ENCODE measurements at places on chromosomes 4 and X.

- DNase-seq: no peak
Measured at GRCh38 chrX:127459790-127460189, 592.4 kb downstream of the ACTRT1 start.

GRCh38 chr4:153218961-153219360 lies 14.7 kb downstream of the TRIM2 start:
- no peak for DNase-seq

- no peak for DNase-seq
Measured at GRCh38 chrX:17323397-17323796, 51.6 kb upstream of the NHS start.

DNA sequence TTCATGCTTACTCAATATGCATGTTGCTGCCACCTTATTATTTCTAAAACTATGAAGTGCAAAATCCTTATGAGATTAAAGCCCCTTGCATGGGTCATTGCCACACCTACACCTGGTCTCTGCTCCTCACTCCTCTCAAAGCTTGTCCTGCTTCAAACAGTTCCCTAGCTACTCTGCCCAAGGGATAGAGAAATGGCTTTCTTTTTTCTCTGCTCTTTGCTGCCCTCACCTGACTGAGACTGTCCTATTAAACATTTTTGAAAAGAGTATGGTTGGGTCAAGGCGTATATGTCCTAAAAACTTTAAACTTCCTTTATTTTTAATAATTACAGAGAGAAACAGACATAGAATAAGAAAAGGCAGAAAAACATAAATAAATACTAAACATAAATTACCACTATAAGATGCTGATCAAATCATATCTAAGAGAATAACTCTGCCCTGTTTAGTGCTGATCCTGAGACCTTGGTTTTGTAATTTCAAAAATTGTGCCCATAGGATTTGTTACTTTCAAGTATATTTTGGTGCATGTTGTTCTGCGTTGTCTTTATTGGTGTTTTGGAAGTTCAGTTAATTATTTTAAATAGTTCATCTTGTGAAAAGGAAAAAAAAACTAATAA lies 704.9 kb upstream of the PABPC4L start:
- DNase-seq: no peak

DNA sequence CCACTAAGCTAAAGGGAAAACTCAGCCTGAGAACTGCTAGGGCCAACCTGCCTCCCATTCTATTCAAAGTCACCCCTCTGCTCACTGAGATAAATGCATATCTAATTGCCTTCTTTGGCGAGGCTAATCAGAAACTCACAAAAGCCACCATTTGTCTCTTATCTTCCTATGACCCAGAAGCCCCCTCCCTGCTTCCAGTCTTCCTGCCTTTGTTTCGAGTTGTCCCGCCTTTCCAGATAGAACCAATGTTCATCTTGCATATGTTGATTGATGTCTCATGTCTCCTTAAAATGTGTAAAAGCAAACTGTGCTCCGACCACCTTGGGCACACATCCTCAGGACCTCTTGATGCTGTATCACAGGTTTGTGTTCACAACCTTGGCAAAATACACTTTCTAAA lies 459.8 kb downstream of the FSTL5 start:
- no peak for DNase-seq

DNA sequence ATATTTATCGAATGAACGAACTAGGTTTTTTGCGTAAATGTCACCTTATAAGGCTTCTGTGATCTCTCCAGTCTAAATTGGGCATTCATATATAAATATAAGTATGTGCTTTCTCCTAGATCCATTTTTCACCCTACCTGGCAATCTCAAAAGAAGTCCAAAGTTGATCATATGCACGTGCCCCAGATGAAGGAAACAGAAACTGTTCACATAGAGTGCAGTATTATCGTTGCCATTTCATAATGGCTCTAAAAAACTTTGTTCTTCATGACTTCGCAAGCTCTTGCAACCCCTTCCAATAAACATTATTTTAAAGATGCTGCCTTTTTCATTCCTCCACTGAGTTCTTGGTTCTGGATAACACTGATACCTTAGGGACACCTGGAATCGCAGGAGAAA lies 708 bp downstream of the INTS12 start:
- DNase-seq: no peak

DNA sequence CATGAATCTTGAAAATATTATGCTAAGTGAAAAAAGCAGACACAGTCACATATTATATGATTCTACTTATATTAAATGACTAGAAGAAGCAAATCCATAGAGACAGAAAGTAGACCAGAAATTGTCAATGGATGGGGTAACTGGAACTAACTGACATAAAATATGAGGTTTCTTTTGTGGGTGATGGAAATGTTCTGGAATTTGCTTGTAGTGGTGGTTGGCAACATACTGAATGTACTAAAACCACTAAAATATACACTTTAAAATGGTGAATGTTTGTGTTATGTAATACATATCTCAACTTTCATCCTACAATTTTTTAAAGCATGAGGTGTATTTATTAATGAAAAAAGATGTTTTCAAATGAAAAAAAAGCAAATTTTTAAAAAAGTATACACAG lies 14.7 kb downstream of the CNOT6L start:
- no peak for DNase-seq

DNA sequence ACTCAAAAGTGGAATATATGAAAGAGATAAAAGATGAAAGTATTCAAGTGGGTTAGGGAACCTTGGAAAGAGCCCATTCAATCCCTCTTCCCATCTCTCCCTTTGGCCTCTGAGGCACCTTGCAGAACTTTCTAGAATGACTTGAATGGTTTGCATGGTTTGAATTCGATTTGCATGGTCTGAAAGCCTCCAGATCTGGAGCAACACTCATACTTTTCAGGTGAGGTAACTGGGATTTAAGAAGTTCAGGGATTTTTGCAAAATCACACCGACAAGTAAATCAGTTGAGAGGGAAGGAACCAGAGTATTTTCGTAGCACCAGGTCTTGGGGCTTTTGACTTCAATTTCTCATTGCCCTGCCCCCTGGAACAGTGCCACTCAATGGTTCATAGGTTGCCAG lies 476.0 kb upstream of the FTHL17 start:
- DNase-seq: no peak

All from right forelimb (tissue), 1 donor.